ENCODE measurements at places on chromosomes 2 and 18.

DNA sequence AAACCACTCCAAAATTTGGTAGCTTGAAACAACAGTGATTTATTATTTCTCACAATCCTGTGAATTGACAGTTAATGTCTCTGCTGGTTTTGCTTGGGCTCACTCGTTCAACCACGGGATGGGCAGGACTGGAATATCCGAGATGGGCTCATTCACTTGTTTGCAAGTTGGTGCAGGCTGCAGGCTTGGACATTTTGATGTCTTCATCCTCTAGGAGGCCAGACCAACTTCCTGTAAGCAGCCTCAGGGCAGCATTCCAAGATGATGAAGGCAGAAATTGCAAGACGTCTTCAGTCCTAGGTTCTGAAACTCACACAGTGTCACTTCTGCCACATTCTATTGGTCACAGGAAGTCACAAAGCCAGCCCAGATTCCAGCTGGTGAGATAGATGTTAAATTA, 47.1 kb downstream of the GPR39 start:
- no peak for DNase-seq

- no peak for DNase-seq
Observed at GRCh38 chr18:32893915-32894314, 121.1 kb upstream of the KLHL14 start.

- no peak for DNase-seq
Observed at GRCh38 chr2:207216457-207216856, 50.7 kb upstream of the KLF7 start.

DNA sequence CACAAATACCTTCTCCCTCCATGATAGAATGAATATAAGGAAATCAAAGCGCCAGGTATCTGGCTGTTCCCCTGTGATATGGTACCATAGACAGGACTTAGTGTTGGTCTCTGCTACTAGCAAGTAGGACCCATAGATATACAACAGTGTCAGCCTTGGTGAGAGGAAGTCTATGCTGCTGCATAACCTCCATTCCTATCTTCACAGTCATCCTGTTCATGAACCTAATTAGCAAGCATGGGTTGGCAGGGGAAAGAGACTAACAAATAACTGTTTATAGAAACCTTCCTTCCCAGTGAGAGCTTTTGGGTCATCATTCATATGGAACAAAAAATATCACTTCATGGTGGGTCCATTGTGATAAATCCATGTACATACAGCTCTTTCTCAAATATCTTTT, 188.9 kb upstream of the FAM98A start:
- no peak for DNase-seq

DNA sequence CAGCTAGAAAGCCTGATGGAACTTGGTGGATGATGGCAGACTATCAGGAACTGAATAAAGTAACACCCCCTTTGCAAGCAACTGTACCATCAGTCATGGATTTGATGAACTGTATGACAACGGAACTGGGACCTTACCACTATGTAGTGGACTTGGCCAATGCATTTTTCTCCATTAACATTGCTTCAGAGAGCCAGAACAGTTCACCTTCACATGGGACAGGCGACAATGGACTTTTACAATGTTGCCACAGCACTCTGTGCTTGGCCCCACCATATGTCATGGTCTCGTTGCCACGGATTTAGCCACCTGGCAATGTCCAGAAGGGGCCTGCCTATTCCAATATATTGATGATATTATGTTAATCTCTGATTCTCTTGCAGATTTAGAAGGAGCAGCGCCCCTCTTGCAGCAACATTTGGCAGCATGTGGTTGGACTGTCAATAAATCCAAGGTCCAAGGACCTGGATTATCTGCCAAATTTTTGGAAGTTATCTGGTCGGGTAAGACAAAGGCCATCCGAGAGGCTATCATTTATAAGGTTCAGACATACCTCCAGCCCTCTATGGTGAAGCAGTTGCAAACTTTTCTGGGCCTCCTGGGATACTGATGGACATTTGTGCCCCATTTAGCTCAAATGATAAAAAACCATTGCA, 52.2 kb upstream of the ZC3H15 start:
- DNase-seq = no peak

- no peak for DNase-seq
Observed at GRCh38 chr2:224185023-224185601, 146.0 kb upstream of the SERPINE2 start.

GRCh38 chr2:75458201-75458600, 102.5 kb downstream of the EVA1A start:
- no peak for DNase-seq

DNA sequence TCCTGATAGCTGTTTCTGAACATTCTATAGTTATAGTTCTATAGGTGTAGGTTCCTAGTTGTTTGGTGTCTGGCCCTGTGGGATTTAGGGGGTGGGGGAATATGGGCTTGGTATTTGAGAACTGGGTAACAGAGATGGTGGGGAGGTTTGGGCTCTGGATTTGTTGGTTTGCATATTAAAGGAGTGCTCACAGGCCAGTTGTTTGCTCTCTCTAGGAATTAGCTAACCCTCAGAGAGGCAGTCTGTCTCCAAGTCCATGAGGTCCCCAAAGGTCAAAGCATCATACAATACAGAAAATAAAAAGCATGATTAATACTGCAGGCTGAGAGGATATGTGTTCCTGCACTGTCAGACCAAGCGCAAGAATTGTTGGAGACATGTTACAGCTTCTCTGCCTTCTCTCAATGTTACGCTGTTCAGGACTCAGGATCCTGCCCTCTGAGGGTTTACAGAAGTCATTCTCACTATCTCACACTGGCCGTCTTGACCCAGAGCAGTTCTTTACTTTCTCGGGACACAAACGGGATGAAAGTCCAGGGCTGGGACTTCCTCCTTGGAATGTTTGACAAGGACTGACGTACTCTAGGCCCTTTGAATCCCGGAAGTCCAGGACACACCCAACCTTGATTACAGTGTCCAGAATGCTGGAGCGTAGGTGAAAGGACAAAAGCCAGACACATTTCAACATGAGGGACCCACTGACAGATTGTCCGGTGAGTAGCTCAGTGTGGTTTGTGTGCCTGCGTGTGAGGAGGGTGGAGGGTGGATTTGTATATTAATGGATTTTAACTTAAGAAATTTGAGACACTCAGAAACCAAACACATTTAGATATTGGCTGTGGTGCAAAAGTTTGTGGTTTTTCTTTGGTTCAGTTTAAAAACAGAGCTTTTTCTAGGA, at the start of gene NOSTRIN:
NOSTRIN (plus strand) TSS at position 677 of the 898 bp plus-strand sequence; CDS start at position 687, 10 bp downstream.
- DNase-seq = no peak

DNA sequence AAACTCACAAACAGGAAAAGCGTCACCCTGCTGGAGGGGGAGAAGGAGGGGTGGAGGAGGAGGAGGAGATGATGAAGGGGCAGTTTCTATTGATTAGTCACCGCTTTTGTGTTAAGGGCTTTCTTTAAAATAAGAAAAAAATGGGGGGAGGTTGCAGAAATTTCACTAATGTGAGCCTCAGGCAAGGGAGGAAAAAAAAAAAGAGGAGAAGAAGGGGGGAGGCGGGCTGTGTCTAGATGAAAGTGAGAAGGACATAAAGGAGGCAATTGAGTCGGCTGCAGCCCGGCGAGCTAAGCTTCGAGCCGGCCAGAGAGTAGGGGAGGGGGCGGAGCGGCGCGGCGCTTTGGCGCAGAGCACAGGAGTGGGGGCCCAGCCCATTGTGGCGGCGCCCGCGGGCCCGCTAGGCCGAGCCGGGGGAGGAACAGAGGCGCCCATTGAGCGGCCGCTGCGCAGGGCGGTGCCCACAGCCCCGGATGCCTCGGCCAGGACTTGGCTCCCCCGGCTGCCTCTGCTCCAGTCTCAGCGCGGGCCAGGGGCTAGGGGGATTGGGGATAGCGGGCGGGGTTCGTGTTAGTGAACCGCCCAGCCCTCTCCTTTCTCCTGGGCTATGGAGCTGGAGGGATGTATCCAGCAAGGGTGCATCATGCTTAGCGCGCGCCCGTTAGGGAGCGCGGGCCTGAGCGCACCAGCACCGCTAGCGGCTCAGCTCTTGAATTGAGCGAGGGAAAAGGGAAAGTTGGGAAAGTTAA, 7.9 kb downstream of the PAX3 start:
- no peak for DNase-seq

DNA sequence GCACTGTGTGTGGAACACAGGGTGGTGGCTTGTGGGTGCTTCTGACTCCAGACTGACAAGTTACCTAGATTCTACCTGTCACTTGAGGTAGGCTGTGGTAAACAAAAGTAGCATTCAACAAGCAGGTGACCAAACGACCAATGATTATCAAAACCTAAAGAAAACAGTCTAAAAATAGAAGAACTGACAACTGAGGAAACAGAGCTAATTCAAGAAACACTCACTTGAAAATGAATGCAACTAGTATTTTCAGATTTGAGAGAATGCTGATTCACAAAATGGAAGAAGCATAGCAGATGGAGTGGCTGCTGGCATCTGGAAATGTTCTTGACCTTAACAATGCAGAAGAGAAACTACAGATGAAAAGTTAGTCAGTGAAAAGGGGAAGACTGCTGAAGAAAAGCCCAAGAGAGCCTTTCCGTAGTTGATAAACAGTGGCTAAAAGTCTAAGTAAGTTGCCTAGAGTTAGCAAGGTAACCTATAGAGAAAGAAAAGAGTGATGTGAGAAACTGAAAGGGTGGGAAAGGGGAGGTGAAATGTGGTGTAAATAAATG, 170.4 kb downstream of the NCK2 start:
- no peak for DNase-seq

DNA sequence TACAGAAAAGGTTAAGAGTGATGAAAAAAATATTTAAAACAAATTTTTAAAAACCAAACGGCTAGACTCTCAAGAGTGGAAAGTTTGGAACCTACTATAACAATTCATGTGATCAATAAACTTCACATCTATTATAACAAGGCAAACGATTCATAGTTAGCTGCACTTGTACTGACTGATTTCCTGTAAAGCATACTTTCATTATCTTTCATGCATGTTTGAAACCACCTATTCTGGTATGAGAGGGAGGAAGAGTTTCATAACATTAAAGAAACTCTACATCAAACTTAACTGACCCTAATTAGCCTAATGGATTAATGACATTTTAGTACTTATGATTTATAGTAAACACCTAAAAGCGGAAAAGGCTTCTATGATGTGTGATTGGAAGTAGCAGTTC, 43.7 kb upstream of the VWC2L start:
- no peak for DNase-seq
